ENCODE measurements at places on chromosomes 5 and 9.

GRCh38 chr9:2630158-2630557 lies 8.6 kb downstream of the VLDLR start:
- no peak for DNase-seq

DNA sequence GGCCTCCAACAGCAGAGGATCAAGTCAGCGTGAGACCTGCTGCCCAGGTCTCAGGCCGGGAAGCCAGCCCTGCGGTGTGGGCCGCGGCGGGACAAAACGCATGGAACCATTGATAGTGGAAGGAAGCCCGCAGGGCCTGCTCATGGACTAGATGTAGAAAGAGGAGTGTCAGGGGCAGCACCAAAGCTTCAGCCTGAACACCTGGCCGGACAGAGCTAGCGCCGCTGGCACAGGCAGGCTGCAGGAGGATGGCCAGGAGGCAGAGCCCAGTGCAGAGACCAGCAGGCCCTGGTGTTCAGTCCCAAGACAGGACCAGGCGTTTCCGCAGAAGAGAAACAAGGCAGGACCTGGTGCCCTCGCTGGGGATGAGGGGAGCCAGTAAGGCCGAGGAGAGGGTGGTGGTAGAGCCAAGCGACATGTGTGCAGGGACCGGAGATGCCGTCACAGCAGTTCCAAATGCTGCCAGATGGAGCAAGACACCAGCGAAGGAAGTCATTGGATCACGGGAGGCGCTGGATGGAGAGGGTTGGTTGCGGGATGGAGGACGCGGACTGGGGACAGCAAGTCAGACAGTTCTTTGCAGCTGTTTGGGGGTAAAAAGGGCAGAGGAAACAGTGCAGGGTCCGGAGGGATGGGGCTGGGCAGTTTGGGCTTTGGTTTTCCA lies 42.1 kb upstream of the OLFM1 start:
- DNase-seq: no peak

DNA sequence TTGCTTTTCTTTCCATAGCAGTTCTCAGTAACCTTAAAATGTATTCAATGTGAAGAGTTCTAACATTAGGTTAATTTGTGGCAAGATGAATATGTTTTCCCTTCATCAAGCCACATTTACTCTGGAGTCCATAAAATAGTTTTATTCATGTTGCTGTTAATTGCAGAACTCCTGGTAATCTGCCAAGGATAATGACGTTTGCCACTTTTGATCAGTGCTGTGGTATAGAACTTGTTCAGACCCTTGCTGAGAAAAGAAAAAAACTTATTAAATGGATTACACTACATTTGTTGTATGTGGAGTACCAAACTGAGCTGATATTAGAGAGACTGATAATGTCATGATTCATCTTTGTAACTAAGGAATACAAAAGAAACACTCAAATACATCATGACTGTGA lies 212.4 kb upstream of the DMAC1 start:
- no peak for DNase-seq

DNA sequence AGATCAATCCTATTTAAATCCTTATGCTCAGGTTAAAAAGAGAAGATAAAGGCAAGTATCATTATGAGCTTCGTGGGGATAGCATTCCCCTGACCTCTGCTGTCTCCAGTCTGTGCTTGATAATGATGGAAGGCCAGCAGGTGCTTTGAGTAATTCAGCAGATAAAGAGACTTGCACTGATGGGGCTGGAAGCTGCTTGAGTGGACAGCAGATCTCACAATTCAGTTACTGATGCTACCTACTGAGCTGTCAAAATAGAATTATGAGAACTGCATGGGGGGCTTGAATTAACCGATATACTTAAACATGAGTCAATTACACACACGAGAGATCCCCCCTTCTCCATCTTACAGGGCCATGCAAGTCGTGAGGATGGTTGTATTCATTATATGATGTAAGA lies 107.7 kb upstream of the GPR151 start:
- DNase-seq: no peak

DNA sequence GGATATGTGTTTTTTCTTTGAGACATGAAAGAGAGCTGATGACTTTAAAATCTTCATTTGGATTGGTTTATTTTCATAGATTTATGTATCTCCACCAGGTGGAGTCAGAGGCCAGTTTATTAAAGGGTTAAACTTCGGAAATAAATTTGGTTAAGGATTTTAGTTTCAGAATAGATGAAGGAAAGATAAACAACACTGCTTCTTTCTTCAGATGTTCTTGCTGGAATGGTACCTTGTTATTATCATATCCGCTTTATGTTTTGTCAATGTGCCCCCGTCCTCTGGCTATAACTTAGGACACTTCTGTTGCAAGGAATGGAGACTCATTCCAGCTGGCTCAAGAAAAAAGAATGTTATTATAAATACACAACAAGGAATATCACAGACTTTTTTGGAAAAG lies 81.2 kb downstream of the ALDH1A1 start:
- DNase-seq: no peak

Data from stimulated activated CD8-positive, alpha-beta memory T cell treated with anti-CD3 and anti-CD28 coated beads, Interleukin-7, amount 100 ng/mL, for 48 hours (primary cell).